Stimulated activated CD8-positive, alpha-beta memory T cell treated with anti-CD3 and anti-CD28 coated beads, Interleukin-2, amount 100 ng/mL, for 1 hour (primary cell): ENCODE measurements at places on chromosomes 16 and 17.

GRCh38 chr17:82815790-82816305 lies 24.0 kb downstream of the ZNF750 start:
- DNase-seq, result no peak

GRCh38 chr17:63455417-63455816 lies 9.3 kb upstream of the CYB561 start:
- no peak for DNase-seq

DNA sequence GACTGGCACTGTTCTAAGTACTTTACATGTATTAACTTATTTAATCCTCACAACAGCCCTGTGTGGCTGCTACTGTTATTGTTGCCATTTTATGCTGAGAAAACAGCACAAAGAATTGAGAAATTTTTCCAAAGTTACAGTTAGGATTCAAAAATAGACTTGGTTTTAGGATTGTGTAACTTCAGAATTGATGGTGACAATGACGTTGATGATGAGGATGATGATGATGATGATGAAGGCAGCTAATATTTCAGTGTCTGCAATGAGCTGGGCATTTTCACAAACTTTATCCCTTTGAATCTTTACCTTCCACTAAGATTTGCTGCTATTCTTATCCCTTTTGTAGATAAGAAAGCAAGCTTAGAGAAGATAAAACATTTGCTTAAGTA lies 22.1 kb downstream of the PRKCB start:
- no peak for DNase-seq

- DNase-seq, result no peak
Measured at GRCh38 chr17:21382560-21383495, 6.7 kb downstream of the KCNJ12 start.

DNA sequence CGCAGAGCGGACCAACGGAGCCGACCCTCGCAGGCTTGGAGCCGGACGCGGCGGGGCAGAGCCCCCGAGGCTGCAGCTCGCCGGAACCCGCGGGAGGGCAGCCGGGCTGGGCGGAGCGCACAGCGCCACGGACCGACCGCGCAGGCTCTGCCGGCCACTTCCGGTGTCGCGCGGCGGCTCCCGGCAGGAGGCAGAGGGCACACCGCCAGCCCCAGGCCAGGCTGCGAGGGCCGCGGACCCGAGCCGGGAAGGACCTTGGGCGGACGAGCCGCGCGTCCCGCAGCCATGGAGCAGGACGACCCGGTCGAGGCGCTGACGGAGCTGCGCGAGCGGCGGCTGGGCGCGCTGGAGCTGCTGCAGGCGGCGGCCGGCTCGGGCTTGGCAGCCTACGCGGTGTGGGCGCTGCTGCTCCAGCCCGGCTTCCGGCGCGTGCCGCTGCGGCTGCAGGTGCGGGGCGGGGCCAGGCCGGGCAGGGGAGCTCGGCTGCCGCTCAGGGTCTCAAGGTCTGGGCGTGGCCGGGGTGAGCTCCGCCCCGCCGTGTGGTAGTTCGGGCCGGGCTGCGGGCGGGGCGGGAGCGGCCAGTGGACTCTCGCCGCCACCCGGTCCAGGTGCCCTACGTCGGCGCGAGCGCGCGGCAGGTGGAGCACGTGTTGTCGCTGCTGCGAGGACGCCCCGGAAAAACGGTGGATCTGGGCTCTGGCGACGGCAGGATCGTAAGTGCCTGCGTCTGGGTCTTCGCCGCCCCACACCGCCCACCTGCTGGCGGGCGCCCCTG lies at the start of gene ANTKMT:
ANTKMT (plus strand) TSS at position 157 of the 775 bp plus-strand sequence; CDS start at position 286, 129 bp downstream.
- no peak for DNase-seq

GRCh38 chr16:55501549-55502322 lies 7.1 kb upstream of the LPCAT2 start:
- DNase-seq, result no peak

GRCh38 chr16:67117716-67118115 lies 8.0 kb downstream of the PHAF1 start:
- DNase-seq, result no peak

- DNase-seq, result no peak
Measured at GRCh38 chr17:13698832-13699231, 97.1 kb upstream of the HS3ST3A1 start.

DNA sequence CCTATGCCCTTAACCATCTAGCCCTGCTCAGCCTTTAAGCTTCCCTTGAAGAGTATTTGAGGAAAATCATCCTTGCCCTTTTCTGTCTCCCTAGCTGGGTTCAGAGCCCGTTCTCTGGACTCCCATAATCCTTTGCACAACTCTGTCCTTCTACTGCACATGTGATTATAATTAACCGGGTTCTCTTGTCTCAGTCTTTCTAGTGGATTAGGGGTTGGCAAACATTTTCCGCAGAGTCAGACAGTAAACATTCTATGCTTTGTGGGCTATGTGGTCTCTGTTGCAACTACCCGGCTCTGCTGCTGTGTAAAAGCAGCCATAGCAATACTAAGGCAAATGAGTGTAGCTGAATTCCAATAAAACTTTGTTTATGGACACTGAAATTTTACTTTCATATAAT lies 80.0 kb downstream of the CDRT15 start:
- no peak for DNase-seq

GRCh38 chr17:42221886-42222745 lies 27.8 kb upstream of the GHDC start:
- DNase-seq, result no peak

DNA sequence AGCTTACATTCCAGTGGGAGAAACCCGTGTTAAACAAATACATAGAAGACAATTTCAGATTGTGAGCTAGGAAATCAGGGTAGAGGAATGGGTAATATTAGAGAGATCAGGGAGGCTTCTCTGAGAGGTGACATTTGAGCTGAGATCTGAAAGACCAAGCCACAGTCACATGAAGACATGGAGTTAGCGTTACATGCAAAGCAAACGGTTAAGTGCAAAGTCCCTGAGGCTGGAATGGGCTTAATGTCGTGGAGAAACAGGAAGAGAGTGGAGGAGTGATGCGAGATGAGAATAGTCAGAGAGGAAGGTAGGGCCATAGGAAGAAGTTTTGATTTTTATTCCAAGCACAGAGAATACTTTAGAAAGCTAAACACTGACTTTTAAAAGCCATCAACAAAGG lies 246.1 kb downstream of the IRX3 start:
- no peak for DNase-seq

- DNase-seq, result no peak
Measured at GRCh38 chr16:74738113-74738541, 36.5 kb downstream of the FA2H start.

GRCh38 chr17:50275279-50275678 lies 1.0 kb downstream of the TMEM92 start:
- DNase-seq, result no peak

GRCh38 chr17:40828454-40829044 lies 6.1 kb upstream of the KRT10 start:
- no peak for DNase-seq

GRCh38 chr17:83080858-83081683 lies 1.7 kb downstream of the METRNL start:
- DNase-seq, result no peak

DNA sequence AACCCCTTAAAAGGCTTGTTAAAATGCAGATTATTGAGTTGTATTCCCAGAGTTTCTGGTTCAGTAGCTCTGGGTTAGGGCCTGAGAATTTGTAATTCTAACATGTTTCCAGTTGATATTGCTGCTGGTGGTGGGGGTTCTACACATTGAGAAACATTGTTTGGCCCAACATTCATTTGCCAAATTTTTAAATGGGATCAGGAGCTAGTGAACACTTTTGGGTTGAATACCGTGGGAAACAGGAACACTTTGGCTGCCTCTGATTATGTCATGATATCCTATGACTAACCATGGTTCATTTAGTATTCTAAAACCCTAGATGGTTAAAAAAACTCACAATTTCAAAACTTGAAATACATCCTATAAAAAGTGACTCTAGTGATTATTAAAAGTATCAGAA lies 89.3 kb downstream of the RPGRIP1L start:
- DNase-seq, result no peak

DNA sequence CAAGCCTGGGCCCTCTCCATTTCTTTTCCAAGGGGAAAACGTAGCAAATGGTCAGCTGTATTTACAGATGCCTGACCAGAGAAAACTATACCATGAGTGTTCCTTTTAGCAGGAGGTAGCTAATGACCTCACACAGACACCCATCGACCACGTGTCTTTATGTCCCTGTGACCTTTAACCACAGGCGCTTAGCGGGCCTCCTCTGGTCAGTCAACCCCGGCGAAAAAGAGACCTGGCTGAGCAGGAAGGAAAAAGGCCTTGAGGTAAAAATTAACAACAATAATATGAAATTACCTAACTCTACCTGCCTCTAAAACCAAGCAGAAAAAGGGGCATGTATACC lies 9.1 kb downstream of the NUDT16L1 start:
- DNase-seq, result no peak

DNA sequence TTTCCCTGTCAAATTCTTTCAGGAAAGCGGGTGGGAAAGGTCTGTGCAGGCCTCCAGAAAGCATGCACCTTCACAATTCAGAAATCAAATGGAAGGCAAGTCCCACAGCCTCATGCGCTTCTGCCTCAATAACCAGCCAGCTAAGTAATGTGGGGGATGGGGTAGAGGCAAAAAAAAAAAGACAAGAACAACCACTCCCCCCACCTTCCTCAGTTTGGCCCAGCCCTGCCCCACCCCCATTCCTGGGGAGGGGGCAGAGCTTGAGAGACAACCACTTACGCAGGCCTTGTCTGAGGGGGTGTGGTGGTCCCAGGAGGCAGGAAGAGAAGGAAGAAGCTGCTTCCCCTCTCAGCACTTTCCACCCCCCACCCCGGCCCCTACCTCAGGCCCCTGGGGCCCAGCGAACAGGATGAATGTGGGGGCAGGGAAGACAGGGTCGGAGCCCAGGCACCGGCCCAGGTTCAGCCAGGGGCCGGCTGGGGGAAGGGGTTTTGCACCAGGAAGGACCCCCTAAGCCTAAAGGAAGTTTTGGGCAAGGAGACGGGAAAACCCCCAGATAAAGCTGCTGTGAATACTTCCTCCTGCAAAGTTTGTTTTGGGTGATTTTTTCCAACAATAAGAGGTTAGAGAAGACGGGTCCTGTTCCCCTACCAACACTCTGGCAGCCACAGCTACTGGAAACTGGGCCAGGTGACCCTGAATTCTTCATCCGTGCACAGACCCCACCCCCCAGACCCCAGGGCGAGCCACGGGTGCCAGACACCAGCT lies 1.2 kb downstream of the JUP start:
- no peak for DNase-seq

DNA sequence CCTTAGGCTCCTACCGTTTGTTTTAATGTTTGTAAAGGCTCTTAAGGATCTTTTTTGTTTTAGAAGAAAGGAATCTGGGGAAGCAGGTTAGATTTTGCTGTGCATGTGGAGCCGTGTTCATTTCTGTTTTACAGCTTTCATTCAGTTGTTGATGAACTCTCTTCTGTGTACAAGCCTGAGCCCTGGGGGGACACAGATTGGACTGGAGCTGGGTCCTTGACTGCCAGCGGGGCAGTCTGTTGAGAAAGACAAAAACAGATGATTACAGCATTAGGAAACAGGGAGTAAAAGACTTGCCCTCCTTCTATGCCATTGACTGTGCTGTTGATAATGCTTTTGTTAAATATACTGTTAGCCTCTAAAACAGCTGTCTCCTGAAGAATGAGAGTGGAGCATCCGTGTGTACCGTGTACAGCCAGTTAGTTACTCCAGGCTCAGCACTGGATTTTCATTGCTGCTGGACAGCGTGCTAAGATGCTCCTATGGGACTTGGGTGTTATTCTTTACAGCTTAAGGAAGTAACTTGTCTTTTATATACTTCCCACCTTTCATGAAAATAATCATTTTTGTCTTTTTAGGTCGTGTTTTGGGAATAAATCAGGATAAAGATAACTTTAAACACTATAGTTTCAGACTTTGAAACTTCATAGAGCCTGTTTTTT lies 3.2 kb downstream of the MAP1LC3B start:
- no peak for DNase-seq

- no peak for DNase-seq
Measured at GRCh38 chr17:48729335-48730239, 1.0 kb upstream of the HOXB13 start.

DNA sequence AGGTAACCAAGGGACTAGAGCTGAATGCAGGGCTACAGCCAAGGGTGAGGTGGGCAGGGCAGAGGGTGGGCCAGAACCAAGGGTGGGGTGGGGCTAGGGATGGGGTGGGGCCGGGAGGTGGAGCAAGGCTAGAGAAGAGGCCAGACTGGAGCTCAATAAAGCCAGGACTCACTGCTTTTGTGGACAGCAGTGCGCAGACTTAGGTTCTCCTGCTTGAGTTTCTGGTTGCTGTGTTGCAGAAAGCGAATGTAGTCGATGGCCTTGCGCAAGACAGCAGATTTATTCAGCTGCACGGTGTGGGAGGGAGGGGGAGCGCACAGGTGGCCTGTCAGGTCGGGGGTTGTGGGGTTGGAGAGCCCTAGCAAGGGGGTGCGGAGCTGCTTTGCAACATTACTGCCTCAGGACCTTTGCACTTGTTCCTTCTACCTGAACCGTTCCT lies 18.7 kb downstream of the SREBF1 start:
- no peak for DNase-seq

GRCh38 chr16:56652600-56652999 lies 914 bp downstream of the MT1B start:
- no peak for DNase-seq

DNA sequence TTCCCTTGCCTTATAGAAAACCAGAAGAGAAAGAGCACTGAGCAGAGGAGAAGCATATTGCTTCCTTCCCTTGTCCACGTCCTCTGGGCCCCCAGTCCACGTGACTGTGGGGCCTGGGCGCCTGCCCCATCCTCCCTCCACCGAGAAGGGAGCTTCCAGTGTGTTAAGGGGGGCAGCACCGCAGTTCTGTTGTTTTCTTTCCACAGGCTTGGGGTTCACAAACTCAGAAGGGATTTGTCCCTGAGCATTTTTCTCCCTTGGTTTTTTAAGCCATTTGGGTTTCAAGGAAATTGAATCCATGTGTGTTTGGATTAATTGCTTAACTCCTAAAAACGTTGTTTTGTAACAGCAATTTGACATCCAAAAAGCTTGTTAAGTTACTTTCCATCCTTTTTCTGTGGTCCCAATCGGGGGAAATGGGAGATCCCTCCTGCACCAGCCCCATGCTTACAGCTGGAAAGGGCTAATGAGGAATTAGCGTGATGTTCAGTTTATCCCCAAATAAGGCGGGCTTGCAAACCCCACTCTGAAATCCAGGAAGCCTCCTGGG lies 347.5 kb upstream of the TNRC6C start:
- no peak for DNase-seq

- no peak for DNase-seq
Measured at GRCh38 chr17:37107406-37108083, 158.8 kb downstream of the AATF start.

- no peak for DNase-seq
Measured at GRCh38 chr17:20961586-20961985, 81.2 kb downstream of the USP22 start.

- DNase-seq, result no peak
Measured at GRCh38 chr16:60741810-60742209, 1294.4 kb downstream of the CDH8 start.

GRCh38 chr17:82808921-82809905 lies 30.6 kb downstream of the ZNF750 start:
- no peak for DNase-seq

DNA sequence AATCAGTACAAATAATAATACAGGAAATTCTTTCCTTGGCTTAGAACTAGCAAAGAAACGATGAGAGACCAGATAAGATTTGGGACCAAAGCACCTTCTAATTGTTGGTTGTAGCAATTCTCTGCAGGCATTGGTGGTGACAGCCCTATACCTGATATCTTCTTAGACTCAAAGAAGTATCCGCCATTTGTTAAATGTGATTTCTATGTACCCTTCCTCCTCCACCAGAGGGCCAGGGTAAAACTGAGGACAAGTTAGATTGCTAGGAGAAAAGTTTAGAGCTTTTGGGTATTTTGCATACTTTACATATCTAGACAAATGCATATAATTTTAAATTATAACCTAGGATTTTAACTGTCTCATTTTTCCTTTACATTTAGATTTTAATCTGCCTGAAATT lies 304.3 kb downstream of the HS3ST4 start:
- DNase-seq, result no peak

GRCh38 chr17:30334421-30334820 lies 564 bp upstream of the TMIGD1 start:
- DNase-seq, result no peak
